Stimulated activated CD8-positive, alpha-beta memory T cell treated with anti-CD3 and anti-CD28 coated beads, Interleukin-4, amount 100 ng/mL, for 4 hours (primary cell): ENCODE measurements at places on chromosomes 2 and 18.

- no peak for DNase-seq
Observed at GRCh38 chr2:12107321-12107720, 360.9 kb downstream of the LPIN1 start.

DNA sequence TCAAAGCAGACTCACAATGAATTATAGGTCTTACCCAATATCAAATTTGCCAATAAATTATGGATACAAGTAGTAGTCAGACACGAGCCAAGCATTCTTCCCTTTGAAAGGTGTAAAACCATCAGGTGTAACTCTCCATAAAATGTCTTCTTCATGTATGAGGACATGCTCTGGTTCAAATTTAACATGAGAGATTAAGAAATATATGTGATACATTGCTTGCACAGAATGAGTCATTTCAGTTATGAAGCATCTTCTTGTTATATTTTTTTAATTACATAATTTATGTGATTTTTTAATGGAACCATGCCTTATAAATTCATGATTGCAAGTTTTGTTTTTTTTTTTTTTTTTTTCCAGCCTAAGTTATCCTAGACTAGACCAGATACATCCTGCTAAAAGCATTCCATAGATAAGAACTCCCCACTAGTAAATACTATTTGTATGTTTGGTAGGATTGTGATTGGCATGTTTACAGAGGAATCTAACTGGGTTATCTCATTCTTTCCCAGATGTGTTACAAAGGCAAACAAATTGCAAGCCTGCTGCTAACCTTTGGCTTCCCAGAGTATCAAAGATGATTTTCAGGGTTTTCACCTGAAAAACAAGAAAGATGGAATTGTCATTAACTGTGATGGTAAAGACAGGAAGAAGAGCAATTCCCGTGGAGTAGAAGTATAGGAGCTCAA, 621.9 kb downstream of the XIRP2 start:
- no peak for DNase-seq

- DNase-seq: no peak
Observed at GRCh38 chr2:98191883-98192282, 104.9 kb downstream of the VWA3B start.

DNA sequence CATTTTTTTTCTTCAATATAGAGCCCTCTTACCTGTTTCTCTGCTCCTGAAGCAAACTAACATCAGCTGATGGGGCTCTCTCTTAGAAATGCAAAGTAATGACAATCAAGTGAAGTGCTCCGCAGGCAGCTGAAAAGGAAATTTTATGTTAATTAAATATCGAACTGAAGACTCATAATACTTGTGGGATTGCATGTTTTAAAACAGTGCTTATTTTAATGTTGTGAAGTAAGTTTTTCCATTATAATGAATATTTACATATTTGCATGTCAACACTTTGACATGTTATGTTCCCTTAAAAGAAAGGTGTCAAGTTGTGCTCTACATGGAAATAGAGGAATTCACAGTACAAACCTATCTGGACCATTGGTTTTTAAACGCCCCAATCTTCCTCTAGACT, 97.1 kb downstream of the EML6 start:
- no peak for DNase-seq

- no peak for DNase-seq
Observed at GRCh38 chr2:224284134-224284946, 117.6 kb downstream of the FAM124B start.

DNA sequence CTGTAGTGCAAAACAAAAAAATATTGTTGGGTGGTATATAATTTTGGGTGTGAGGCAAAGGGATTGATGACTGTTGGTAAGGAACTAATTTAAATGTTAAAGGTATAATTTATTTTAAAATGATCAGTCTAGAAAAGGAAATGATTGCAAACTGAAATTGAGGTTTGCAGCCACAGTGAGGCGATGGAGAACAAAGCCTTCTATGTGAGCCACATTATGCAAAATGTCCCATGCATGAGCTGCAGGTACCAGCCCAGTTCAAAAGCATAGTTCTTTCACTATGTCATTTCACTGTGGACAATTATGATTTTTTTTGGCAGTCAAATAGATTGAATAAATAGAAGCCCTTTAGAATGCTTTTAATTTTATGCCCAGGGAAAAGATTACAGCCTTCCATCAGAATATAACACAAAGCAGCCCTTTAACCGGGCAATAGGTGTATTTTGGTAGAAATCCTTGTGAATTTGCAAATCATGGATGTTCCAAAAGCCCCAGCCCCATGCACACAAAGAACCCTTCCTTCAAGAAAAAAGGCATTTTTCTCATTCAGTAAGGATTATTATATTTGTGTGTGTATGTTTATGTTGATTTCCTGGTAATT, 1.7 kb downstream of the MAP2 start:
- no peak for DNase-seq

DNA sequence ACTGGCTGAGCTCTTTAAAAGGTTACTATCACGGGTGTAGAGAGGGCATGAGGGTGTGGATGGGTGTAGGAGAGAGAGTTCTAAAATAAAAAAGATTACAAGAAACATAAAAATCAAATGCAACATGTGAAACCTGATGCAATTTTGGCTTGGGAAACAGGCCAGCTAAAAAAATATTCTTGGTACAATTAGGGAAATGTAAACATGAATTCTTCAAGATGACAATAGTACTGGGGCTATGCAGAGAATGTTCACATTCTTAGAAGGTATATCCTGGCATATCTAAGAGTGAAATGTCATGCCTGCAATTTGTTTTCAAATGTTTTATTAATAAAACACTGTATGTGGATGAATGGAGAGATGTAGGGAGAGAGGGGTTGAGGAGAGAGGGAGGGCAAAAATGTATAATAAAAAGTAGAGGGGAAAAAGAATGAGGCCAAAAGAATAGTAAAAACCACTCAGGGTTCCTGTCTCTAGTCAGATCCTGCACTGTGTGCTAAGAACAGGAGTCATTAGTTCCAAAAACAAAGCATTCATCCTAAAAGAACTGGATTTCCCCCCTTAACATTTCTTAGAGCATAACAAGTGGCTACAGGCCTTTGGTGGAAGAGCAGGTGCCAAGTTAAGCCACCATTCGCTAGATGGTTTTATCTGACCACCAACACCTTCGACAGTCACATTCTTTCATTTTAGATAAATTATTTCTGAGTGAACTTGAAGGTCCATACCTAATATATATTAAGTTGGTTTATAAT, 77.3 kb downstream of the LPIN2 start:
- no peak for DNase-seq

- DNase-seq: no peak
Observed at GRCh38 chr18:27887287-27887686, 289.6 kb downstream of the CDH2 start.
